ENCODE measurements at places on chromosomes 5 and 9.
A peak's percentile ranks its signal among the peaks of the same experiment; 100 is the strongest.

DNA sequence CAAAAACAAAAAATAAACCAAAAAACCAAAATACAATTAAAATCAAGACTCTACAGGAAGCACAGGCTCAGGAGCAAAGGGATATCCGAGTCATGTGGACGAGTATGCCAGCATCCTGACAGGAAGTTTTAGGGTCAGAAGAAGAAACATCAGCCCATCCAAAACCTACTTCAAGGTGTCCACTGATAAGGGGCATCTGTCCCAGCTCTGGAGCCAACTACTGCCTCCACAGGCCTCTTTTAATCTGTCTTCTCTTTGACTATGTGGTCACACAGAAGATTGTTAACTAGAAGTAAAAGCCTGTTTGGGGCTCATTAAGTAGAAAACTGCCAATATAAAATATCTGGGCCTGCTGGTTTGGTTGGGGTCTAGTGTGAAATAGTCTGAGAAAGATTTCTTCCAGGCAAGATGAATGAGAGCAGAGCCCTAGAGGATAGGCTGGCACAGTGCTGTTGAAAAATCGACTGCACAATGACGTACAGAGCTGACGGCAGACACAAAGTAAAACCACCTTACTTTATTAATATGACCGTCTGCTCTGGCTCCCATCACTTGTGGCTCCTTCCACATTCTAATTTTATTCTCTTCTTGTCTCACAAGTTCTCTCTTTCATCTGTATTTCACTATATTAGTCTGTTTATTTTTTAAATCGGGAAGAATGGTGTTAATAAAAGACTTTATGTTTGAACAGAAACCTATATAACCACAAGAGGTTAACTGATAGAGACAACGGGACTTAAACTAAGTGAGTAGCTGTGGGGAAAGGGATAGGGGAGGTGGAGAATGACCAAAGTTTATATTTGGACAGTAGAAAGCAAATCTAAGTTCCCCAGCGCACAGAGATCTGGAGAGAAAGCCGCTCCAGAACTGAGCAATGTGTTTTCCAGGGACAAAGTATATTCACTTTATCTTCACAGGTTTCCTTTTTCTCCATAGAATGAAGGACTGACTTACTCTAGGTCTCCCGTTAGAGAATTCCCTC is 22.9 kb upstream of the MSH3 start:
- DNase-seq, result no peak

- DNase-seq, result no peak
Observed at GRCh38 chr9:76876098-76876497, 29.8 kb downstream of the PRUNE2 start.

- no peak for DNase-seq
Observed at GRCh38 chr5:151509231-151509630, 61.8 kb downstream of the SLC36A1 start.

- no peak for DNase-seq
Observed at GRCh38 chr9:82539856-82540579, 522.9 kb downstream of the RASEF start.

DNA sequence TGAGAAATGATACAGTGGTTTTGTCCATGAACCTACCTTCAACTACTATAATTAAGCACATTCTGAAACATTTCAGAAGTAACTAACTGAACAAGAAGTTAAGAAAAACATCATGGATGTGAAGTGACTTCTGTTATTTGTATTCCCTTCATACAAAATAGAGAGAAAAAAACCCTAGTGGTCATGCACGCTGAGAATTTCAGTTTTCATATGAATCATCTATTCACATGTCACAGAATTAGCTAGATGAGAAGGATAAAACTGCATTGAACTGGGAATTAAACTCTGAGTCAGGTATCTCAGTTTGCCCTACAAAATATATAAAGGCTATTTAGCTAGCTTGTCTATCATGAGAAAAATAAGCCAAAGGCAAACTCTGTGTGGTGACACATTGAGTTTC is 451.8 kb upstream of the FTMT start:
- DNase-seq, result no peak

GRCh38 chr9:82555431-82556051 is 507.4 kb downstream of the RASEF start:
- DNase-seq, result no peak

DNA sequence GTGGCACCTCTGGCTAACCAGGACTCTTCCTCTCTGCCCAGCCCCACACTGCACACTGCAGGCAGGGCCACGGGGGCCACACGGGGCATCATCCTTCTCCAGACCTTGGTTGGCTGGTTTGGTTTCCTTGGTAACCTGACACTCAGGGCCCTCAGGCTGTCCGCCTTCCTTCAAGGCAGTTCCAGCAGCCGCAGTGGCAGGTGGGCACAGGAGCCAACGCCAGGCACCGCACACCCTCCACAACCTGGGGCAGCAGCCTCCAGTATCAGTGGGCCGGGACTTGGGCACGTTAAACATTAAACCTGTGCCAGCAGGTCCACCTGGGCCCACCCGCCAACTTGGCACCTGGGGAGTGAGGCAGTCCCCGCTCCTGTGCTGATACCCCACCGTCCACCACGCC is 1.9 kb downstream of the NPDC1 start:
- no peak for DNase-seq

GRCh38 chr9:130243882-130244170 is 21.7 kb upstream of the HMCN2 start:
- no peak for DNase-seq

- peak; percentile 81 for DNase-seq
Observed at GRCh38 chr5:71782771-71783770, 64.0 kb downstream of the CARTPT start.

DNA sequence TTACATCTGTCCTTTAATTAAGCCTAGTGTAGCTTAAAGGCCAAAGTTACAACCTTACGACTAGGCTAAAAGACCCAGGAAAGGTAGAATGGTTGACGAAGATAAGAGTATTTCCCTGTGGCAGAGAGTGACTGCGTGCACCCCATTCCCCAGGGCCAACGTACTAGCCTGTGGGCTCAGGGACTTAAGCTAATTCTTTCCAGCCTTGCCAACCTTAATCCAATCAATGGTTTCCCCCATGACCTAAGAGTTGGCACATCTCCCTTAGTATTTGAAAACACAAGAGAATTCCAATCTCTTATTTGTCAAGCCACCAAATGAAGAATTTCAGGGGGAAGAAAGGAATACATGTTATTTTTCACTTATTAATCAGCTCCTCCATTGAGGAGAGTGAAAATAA is 16.0 kb downstream of the CTNND2 start:
- no peak for DNase-seq

DNA sequence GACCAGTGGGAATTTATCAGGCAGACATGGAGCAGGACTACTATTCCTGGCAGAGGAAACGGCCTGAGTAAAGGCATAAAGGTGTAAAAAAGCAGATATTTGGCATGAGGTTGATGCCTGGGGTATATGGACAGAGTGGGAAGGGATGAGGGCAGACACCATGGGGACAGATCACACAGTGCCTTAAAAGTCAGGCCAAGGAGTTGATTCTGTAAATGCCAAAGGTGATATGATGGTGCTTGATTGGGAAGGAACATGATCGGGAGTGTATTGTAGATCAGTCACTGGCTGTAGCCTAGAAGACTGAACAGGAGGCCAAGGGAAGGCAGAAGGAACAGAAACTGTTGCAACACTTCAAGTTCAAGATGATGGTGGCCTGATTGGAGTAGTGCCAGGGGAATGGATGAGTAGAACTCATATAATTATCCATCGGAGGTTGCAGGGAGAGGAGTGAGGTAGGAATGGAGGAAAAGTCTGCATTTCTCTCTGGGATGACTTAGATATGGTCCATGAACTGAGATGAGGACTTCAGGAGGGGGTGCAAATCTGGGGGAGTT is 594.3 kb upstream of the KLF4 start:
- no peak for DNase-seq

- no peak for DNase-seq
Observed at GRCh38 chr5:141560151-141560550, 58.6 kb downstream of the DIAPH1 start.

DNA sequence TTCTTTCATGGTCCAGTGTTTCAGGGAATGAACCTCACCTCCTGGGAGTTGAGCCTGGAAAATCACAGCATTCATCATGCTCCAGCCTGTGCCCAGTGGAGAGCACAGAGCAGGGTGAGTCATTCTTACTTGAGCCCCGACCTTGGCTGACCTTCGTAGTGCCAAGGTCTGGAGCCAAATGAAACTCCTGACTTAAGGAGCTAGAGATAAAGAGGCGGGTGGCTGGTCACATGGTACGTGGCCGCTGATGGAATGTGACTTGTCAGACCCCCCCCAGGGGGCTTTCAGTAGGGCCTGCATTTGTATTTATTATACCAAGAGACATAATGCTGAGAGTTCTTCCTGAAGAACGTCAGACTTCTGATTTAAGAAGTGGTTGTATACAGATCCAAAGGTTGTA is 15.0 kb upstream of the PIP5K1B start:
- no peak for DNase-seq

DNA sequence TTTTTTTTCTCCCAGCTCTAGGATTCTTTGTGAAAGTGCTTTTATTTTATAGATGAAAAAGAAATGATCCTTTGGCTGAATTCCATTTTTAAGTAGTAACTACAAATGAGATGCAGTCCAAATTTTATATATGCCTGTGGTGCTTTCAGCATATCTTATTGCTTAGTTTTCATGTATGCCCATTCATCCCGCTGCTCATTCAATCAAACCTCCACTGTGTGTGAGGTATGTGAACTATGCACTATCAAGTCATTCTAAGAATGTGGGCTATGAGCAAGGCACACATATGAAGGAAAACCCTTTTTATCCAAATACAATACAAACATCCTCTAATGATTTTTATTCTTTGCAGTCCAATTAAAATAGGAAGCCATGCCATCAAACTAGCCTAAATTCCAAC is 1069.1 kb upstream of the DMAC1 start:
- DNase-seq, result no peak

- DNase-seq, result no peak
Observed at GRCh38 chr9:38421498-38422211, 2.6 kb downstream of the IGFBPL1 start.

DNA sequence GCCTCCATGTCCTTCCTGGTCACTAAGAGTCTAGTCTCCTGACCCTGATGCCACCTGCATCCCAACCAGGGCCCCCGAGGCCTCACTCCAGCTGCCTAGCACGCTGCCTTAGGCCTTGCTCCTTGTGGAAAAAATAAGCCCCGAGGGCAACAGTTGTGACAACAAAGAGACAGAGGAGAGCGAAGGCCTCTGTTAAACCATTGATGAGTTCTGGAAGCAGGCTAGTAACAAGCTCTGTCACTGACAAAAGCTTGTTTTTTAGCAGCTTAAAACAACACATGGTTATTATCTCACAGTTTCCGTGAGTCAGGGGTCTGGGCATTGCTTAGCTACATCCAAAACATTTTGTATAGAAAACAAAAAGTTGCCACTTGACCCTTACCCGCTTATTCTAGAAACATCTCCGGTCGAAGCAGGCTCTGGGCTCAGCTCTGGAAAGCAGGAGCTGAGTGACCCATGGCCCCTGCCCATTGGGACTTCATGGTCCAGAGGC is 48.2 kb upstream of the TBC1D2 start:
- DNase-seq, result no peak

GRCh38 chr9:131738293-131739132 is 1.4 kb downstream of the RAPGEF1 start:
- DNase-seq, result no peak

- DNase-seq, result no peak
Observed at GRCh38 chr9:79759460-79759859, 187.7 kb downstream of the TLE4 start.
